CD4-positive, alpha-beta T cell treated with Interleukin-21 for 1 hour (primary cell): ENCODE measurements at places on chromosomes 12 and 14.

- no peak for DNase-seq
These were observed 264.7 kb downstream of the APAF1 start for GRCh38 chr12:98909746-98910145.

GRCh38 chr12:32217354-32218310 is 111.0 kb downstream of the BICD1 start:
- DNase-seq = no peak

DNA sequence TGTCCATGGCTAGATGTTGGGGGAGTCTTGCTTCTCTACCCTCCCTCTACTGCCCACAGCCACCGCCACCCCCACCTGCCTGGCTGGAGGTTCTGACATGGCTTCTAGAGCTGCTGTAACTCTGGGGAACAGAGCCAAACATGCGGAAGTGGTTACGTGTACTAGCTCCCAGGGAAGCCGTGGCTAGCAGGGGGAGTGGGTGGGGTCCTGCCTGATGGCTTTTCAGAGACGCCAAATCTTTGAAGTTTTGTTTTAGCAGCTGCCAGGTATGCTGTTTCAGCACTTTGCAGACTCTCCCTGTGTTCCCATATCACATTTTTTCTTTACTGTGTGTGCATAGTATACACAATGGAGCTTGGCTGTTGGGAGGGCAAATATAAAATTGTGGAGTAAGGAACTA is 150.3 kb downstream of the TGFB3 start:
- DNase-seq = peak; percentile 59

- no peak for DNase-seq
These were observed 235.5 kb downstream of the PAWR start for GRCh38 chr12:79455286-79455685.

GRCh38 chr12:128981971-128982533 is 128.8 kb downstream of the GLT1D1 start:
- DNase-seq = no peak

GRCh38 chr12:49578471-49579112 is 10.7 kb upstream of the MCRS1 start:
- DNase-seq = no peak

DNA sequence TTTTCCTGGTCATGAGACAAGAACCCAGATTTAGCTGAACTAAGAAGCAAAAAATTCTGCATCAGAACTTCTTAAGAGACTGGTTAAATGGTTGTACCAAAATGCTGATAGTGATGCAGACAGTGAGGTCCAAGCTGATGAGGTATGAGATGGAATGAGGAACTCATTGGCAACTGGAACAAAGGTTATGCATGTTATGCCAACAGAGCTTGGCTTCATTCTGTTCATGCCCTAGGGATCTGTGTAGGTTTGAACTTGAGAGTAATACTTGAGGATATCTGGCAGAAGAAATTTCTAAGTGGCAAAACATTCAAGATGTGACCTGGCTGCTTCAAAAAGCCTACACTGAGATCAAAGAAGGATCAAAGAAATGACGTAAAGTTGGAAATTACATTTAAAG is 398.0 kb downstream of the FSCB start:
- DNase-seq = no peak

- DNase-seq = no peak
These were observed 146.3 kb downstream of the CAND1 start for GRCh38 chr12:67415473-67415872.

GRCh38 chr12:32522331-32523221 is 123.2 kb downstream of the FGD4 start:
- no peak for DNase-seq

DNA sequence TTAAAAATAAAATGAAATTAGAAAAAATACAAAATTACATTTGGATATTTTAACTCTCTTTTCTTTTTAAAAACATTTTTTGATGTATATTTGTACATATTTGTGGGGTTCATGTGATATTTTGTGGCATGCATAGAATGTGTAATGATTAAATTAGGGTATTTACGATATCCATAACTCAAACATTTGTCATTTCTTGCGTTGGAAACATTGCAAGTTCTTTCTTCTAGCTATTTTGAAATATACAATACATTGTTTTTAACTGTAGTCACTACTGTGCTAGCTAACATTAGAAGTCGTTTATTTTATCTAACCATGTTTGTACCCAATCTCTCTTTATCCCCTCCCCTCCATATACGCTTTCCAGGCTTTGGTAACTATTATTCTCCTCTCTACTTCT is 13.9 kb upstream of the EIF2S3B start:
- no peak for DNase-seq

- peak; percentile 58 for DNase-seq
These were observed 35.9 kb downstream of the TESC start for GRCh38 chr12:117063162-117063911.

GRCh38 chr14:24993631-24994030 is 56.3 kb downstream of the STXBP6 start:
- no peak for DNase-seq

GRCh38 chr12:96212456-96213375 is 18.5 kb downstream of the ELK3 start:
- no peak for DNase-seq

- no peak for DNase-seq
These were observed 306.0 kb downstream of the BCL11B start for GRCh38 chr14:98966016-98966415.

DNA sequence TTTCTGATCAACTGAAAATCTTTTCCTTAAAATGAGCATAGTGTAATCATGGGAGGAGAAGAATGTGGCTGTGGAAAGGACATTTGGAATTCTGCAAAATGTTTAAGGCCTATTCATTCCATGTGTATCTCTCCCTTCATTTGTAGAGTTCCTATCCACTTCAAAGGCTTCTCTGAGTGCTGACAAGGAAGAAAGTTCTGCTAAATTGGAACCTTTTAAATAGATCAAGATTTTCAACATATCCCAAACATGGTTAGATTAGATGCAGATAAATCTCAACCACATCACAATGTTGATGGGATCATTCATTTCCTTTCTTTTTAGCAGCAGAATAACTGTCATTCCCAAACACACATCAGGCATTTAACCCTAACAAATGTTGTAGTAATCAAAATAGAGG is 28.4 kb upstream of the SIX1 start:
- DNase-seq = no peak

- no peak for DNase-seq
These were observed 33.6 kb upstream of the HIGD1C start for GRCh38 chr12:50918584-50919316.

DNA sequence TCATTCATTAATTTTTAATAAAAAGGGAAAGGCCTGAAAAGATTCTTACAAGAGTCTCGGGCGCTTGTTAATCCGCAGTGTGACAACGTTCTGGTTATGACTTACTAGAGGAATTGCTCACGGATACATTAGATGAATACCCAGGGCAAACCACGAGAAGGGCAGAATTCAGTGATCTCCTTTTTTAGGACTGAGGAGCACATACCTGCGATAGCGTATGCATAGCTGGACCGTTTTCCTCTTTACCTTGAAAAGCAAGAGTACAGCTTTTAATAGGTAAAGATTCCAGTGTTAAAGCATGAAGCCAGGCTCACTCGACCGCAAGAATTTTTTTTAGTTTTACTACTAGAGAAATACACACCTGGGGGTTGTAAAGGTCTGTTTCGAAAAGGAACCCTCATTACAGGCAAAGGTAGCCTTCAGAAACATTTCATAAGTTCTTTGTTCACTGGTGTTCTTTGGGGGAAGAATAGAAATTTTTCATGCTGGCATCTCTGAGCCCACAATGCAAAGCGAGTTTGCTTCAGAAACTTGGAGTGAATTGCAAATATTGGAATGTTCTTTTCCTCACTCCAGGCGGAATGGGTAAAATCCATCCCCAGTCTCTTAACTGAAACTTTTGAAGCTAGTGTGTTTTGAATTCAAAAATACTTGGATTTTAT is 953 bp downstream of the MAPK1IP1L start:
- DNase-seq = no peak

GRCh38 chr12:12126551-12126950 is 55.8 kb downstream of the BCL2L14 start:
- DNase-seq = no peak

DNA sequence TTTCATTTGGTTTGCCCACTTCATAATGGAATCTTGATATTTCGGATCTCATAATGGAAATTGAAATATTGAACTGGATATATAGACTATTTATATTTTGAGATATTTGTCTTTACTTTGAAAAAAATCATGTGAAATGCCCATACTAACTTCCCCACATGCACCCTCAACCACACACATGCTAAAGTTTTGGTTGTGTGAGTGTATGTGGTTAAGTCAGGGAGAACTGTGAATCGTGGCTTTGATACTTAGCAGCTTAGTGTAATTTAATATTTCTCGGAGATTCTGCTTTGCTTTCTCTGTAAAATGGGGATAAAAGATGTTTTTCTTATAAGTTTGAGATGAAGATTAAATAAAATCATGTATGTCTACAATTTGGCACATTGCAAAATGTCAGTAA is 162.1 kb downstream of the OTOGL start:
- DNase-seq = no peak

DNA sequence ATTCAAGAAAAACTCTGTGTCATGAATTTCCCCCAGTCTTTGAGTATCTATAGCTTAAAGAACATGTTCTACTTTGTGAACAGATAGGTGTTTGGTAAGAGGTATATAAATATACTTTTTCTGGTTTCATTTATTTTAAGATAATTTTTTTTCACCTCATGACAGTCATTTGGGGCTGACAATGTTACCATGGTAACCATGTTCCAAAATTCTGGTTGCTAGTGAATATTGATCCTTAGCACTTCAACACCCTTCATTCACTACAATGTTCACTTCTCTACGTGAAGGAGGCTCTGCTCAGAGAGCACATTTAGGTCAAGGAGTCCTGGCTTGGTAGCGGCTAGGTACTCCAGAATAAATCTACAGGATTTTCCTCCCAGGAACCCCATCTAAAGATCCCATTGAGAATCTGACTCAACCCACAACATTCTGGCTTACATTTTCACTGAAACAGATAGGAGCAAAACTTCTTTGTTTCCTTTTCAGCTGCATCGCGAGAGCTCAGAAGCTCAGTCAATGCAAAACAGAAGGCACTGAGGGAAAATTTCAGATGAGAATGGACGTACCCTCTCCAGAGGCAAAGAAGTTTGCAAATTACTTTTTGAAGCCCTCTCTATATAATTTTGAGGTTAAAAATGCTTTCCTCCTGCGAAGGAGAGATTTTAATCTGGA is 93.6 kb downstream of the ARF6 start:
- no peak for DNase-seq

DNA sequence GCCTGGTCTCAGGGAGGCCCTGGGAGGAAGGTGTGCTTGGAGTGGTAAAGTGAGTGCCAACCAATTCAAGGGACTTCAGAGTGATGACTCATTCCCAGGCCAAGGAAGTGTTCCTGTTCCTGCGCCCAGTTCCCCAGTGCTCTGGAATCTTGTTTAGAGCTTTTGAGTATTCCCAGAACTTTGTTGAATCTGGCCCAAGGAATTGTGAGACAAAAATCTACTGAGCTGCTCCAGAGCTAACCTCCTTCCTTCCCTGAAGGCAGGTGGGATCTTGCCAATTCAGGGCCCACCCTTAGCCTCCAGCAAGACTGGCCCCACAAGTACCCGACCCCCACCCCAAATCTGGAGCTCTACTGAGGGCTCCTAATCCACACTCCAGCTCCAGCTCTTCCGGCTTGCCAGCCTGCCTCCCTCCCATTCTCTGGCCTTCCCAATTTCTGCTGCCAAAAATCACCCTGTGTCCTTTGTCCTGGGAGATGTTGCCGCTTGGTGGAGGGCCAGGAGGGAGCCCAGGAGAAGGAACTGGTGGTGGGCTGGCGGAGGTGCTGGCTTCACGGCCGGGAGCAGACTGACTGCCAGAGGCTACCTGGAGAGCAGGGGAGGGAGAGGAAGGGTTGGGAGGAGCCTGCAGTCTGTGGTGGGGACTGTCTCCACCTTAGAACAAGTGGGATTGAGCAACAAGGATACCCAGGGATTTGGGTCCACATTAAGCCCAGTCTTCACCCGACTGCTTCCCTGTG is 2.0 kb upstream of the ATN1 start:
- no peak for DNase-seq

DNA sequence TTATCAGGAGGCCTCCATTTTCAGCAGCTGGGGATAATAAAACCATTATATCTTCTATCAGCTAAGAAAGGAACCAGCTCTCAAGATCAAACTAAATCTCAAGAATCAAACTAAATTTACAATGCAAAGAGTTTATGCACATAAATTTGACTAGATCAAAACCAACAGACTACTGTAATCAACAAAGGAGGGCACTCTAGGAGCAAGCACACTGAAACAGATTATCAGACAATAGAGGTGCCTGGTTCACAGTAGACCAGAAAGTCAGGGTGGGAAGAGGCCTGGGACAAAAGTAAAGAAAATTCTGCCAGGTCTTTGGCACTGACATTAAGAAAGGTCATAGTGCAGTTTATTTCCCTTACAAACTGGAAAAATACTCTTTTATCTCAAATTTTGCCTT is 61.0 kb downstream of the HECTD4 start:
- DNase-seq = no peak

GRCh38 chr12:62722971-62723680 is 211.8 kb downstream of the PPM1H start:
- no peak for DNase-seq

DNA sequence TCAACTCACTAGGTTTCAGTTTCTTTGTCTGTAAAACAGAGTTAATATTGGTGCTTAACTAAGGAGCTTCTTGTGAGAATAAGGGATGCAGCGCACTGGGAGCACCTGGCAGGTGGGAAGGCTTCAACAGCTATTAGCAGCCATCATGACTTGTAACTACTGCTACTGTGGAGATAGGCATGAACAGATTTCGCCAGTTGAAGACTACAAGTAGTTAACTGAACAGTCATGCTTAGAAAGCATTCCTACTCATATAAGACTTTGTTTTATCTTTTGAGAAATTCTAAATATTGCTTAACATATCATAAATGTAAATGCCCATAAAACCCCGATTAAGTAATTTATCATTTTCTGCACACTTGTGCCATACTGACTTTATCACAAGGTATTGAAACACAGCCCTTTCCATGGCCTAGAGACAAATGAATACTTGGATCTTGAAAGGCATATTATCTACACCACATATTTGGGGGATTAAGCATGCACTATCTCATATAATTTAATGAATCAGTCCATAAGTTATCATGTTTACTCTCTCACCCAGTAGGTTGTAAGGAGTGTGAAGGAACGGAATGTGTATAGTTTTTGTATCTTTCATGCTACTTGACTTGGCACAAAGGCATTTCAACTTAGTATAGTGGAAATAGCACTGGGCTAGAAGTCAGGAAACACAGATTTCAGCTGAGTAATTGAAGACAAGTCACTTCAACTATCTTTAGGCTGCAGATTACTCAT is 16.1 kb downstream of the NTN4 start:
- DNase-seq = no peak

DNA sequence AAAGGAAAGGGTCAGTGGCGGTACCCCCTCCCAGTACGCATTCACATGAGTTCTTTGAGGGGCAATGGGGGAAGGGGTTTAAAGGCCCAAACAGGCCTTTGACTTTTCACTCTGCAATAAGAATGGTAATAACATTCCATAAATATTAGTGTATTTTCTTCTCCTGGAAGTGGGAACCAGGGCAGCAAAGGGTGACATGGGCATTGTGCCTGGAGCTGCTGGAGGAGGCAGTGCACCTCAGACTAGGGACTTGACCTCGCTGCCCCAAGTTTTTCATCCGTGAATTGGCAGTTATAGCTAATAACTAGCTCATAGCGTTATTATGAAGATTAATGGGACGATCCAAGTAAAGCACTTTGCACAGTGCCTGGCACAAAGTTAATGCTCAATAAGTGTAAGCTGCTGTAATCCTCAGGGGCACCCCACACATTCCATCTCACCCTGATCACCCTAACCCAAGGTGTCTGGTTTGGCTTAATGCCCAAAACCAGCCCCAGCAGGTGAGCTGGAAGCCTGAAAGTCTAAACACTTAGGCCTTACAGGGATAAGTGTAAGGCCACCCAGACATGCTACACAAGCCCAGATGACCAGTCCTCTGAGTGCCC is 2.8 kb upstream of the KCNH3 start:
- DNase-seq = no peak
